ENCODE measurements at places on chromosomes 12 and 14. TPM values are rescaled to one million over a fixed set of nuclear protein-coding genes. Genes with fewer than 3 reads are reported as not detected.

The A2ML1 gene
- not detected for total RNA-seq

The TTC8 gene
- 6.0 TPM for total RNA-seq

- DNase-seq: peak; percentile 68
These were observed at the start of gene ADSS1 for GRCh38 chr14:104723651-104724406. Gene ADSS1, plus strand, starts transcription at chr14:104724229. Its CDS starts 42 bp downstream, at chr14:104724271.

GRCh38 chr12:80868576-80868975 lies 69.2 kb downstream of the LIN7A start:
- no peak for DNase-seq

DNA sequence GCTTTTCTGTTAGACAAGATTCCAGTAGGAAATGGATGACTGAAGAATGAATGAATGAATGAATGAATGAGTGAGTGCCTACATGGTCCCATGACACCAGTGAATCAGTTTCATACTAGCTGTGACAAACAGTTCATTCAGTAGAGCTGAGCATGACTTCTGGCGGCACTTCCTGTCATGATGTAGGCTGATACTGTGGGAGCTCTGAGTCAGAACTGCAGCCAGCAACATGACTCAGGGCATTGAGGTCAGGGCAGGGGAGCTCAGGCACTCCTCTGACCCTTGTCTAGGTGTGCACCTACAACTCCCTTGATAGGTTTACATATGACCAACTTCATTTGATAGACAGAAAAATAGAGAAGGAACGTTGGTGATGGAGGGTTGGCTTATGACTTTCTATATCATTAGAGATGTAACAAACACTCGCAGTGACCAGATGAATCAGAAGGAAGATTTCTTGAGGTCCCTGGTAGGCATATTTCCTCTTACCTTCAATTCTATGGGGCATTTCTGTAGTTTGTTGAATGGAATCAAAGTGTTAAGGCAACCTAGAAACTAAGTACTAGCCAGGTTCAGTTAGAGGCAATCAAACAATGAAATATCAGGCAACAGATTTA lies 139.3 kb upstream of the ARHGAP5 start:
- no peak for DNase-seq

DNA sequence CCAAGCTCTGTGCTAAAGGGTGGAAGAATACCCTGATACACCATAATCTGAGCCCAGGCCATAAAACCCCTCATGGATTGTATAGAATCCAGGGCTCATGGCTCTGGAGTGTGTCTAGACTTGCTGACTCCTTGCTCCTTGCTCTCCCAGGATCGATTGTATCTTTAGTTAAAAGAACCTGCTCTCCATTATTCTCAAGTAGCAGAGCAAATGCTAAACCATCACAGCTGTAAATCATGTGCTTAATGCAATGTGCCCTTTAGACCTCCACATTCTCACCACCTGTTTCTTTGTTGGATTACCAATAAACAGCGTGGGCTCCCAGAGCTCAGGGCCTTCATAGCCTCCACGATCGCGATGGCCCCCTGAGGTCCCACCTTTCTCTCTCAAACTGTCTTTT lies 411.6 kb upstream of the FBXO33 start:
- no peak for DNase-seq
